ENCODE measurements at places on chromosomes 7 and 10. TPM values are rescaled to one million over a fixed set of nuclear protein-coding genes. Genes with fewer than 3 reads are reported as not detected.

Gene KCND2
- total RNA-seq: 0.09 TPM

Gene HYCC1
- 6.7 TPM for total RNA-seq

Gene ANKRD30A
- not detected for total RNA-seq

Gene DYDC2
- not detected for total RNA-seq

Gene SPDYE6
- total RNA-seq: not detected

All from mucosa of descending colon (tissue), 3 donors.